ENCODE measurements at places on chromosomes 6 and 20.

DNA sequence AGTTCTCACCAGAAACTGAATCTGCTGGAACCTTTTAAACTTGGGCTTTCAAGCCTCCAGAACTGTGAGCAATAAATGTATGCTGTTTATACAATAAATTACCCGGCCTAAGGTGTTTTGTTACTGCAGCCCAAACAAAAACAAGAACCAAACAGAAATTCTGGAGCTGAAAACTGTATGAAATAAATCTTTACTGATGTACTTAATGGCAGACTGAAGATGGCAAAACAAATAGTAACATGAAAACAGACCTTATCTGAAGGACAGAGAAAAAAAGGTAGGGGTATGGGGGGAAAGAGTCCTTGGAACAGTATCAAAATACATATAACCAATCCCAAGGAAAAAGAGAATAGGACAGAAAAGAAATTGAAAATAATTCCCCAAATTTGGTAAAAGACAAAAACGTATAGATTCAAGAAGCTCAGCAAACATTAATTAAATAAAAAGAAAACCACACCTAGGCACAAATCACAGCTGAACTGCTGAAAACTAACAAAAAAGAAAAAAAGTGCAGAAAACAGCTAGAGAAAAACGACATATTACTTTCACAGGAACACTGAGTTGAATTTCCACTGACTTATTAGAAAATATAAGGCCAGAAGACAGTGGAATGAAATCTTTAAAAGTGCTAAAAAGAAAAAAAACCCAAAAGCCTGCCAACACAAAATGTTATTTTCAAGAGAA lies 47.7 kb downstream of the NOL7 start:
- no peak for DNase-seq

- DNase-seq: no peak
Observed at GRCh38 chr6:44051515-44051914, 75.7 kb downstream of the MRPL14 start.

DNA sequence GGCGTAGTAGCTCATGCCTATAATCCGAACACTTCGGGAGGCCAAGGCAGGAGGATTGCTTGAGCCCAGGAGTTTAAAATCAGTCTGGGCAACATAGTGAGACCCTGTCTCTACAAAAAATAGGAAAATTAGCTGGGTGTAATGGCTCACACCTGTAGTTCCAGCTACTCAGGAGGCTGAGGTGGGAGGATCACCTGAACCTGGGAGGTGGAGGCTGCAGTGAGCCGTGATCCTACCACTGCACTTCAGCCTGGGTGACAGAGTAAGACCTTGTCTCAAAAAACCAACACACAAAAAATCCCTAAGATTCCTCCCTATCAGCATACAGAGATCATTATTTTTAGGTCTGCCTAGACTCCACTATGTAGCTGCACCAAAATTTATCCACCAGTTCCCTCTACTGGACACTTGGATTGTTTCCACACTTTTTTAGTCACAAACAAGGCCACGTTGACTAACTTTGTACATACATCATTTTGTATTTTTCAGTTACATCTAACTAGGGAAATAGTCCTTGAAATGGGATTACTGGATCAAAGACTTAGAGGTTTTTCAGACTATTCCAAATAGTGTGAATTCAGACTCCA lies 3.6 kb upstream of the PHF1 start:
- DNase-seq: no peak

DNA sequence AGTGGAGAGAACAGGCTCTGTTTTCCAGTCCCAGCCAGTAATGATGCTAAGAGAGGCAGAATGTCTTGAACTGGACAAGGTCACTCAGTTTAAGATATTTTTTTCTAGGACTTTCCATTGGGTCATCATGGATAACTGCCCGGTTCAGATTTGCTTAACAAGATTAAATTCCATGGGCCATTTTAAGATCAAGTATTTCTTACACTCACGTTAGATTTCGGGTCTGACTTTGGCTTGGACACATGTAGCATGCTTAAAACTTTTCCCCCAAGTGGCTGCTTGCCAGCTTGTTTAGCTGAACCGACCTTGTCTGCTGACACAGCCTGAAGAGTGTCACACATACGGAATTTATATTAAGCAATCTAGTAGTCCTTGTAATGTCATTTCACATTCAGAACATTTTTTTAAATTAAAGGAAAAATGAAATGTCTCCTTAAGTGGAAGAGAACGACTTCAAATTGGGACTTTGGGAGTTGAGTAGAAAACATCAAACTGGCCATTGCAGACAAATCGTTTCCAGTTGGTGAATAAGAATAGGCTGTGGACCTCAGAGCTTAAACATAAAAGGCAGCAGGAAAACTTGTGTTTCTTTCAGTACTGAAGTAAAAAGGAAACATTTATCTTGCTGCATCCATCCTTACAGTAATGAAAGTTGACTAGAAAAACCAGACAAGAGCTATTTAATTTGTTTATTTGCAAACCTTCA lies 29.0 kb downstream of the ARMC2 start:
- no peak for DNase-seq

GRCh38 chr6:42341771-42342553 lies 109.8 kb downstream of the TRERF1 start:
- no peak for DNase-seq

GRCh38 chr20:9169409-9169808 lies 100.5 kb downstream of the PLCB4 start:
- DNase-seq: no peak

- peak; percentile 50 for DNase-seq
Observed at GRCh38 chr6:27332692-27333641, 20.9 kb upstream of the POM121L2 start.

DNA sequence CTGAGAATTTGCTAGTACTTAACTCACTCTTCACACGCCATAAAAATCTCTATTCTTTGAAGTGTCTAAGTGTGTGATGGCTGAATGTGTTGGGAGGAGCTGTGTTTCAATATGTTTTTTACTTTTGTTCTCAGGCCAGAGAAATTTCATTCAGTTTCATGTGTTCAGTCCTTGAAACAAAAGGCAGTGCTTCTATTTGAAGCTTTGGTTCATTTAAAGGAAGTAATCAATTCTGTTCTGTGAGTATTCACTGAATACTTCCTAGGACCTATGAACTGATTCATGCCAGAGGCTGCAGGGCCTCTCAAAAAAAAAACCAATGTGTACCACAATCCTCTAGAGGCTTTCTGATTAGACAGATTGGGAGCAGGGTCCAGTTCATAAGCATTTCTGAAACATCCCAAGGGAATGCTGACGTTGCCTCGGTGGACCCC lies 12.4 kb upstream of the F13A1 start:
- DNase-seq: no peak

GRCh38 chr6:126804332-126805064 lies 314.0 kb upstream of the RSPO3 start:
- DNase-seq: no peak

DNA sequence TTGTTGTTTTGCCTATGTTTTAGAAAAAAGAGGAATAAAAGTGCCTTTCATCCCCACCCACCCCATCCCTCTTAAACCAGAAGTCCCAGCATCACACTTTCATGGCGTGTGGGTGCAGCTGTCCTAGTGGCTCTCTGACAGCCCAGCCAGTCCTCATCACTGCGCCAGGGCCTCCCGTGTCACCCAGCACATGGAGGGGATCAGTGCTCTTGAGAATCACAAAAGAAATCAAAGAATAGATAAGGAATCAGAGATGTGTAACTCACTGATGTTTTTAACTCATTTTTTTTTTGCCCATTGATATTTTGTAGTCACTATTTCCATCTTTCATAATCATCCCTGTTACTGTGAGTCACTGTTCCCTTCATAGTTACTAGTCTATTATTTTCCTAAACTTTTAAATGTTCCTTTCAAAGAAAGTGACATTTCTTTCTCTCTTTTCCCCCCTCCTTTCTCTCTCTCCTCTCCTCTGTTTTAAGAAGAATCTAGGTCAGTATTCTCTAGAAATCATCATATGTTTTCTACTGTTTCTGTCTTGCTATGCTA lies 78.6 kb downstream of the AIG1 start:
- no peak for DNase-seq

GRCh38 chr20:11459090-11459890 lies 458.4 kb upstream of the BTBD3 start:
- no peak for DNase-seq

- peak; percentile 48 for DNase-seq
Observed at GRCh38 chr20:10674684-10675449, 1.1 kb upstream of the JAG1 start.

GRCh38 chr6:11393713-11394627 lies 143.6 kb upstream of the TMEM170B start:
- no peak for DNase-seq

GRCh38 chr20:56552911-56553629 lies 20.0 kb downstream of the FAM209B start:
- DNase-seq: no peak

- DNase-seq: no peak
Observed at GRCh38 chr20:57417830-57418780, 26.9 kb downstream of the RBM38 start.

DNA sequence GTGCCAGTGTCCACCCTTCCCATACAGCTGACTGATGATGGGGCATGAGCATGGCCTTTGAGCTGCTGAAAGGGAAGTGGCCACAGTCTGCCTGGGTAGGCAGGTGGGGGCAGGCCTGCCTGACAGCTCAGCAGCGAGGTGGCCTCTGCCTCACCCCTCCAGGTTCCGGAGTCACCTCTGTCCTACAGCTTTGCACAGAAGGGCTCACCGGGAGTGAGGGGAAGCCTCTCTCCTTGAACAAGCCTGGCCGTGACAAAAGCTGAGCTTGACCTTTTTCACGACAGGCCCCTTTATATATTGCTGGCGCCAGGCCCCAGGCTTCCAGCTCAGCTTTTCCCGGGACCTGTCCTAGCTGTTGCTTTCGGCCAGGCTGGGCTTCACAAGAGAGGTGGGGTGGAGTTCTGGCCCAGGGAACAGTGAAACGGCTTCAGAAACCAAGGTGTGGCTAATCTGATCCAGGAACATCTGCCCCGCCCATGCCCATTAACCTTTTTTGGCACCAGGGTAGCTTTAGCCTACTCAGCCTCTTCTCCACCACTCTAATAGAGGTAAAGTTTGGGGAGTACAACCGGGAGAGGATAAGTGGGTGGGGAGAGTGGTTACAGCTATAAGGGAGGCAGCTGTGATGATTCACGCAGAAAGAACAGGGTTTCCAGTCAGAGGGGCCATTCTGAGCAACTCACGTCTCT lies 42.9 kb downstream of the C6orf132 start:
- peak; percentile 40 for DNase-seq

GRCh38 chr6:62775427-62776022 lies 435.7 kb upstream of the FKBP1C start:
- DNase-seq: no peak

DNA sequence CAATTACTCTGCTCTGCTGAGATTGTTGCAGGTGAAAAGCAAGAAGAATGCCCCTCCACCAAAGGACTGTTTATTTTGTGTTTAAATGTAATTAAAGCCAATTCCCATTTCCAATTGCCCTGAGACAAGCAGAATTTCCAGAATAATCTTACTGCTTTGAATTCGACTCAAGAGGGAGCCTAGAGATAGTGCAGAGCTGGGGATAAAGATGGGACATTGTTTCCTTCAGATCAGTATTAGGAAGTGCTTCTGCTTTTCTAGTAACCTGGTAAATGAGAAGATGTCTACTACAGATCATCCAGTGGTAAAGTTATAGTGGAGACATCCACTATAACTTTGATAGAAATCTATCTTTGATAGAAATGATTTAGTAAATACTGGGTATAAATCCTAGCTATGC lies 326.9 kb downstream of the UBE3D start:
- no peak for DNase-seq

Measured in activated CD4-positive, alpha-beta T cell treated with anti-CD3 and anti-CD28 coated beads, Interleukin-2, amount 50 U/mL, for 48 hours (primary cell).